ENCODE measurements at places on chromosomes 1 and 21.
A peak's percentile ranks its signal among the peaks of the same experiment; 100 is the strongest.

DNA sequence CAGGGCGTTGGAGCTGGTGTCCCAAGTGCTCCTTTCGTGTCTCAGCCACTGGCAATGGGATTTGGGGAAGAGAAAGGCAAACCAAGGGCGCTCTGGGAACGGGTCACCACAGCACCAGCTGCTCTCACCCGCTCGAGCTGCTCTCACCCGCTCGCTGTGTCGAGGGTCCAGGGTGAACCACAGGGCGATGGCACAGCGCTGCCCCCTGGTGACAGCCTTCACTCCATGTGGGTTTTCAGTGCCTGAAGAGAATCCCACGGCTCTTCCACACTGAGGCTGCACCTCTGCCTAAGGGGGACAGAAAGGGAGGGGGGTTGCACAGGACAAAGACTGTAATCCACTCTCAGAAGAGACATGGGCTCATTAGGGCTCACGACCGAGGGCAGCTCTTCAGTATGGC, 7.1 kb upstream of the CLDN19 start:
- peak; percentile 44 for DNase-seq

DNA sequence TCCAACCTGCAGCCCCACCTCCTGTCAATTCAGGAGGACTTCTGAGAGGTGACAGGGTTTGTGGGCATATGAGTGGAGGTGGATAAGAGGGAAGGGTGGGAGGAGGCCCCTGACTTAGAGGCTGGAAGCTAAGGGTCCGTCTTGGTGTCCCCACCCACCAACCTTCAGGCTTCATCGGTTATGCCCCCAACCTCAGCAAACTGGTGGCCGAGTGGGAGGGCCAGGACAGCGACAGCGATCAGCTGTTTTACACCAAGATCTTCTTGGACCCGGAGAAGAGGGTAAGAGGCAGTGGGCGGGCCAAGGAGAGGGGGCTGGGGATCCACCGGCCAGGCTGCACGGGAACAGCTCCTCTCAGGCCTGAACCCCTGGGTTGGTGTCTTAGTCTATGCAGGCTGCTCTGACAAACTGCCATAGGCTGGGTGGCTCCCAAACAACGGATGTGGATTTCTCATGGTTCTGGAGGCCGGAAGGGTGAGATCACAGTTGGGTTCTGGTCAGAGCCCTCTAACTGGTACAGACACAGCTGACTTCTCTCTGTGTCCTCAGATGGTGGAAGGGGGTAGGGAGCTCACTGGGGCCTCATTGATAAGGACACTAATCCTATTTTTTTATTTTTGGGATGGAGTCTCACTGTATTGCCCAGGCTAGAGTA, 18.1 kb downstream of the PLOD1 start:
- peak; percentile 21 for DNase-seq

GRCh38 chr1:19169642-19170041, 40.4 kb downstream of the UBR4 start:
- DNase-seq, result no peak

- no peak for DNase-seq
These were observed 30.4 kb upstream of the ZFYVE9 start for GRCh38 chr1:52111492-52111891.

GRCh38 chr1:7463526-7463925, 307.6 kb upstream of the VAMP3 start:
- no peak for DNase-seq

DNA sequence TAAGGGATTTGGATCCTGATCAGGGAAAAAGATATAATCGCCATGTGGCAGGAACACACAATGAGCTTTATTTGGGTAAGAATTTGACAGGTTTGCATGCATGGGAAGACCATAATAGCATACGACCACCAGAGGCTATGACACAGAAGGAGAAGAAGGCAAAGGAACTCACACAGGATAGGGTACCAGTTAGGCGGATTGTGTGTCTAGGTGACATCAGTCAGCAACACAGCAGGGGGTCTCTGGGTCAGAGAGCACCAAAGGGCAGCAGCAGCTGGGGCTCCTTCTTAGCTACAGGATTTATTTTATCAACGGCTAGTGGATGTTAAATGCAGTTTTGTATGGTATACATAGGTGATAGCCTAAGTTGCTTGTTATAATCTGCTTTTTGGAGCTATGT, 551.3 kb downstream of the KCNT2 start:
- DNase-seq, result no peak

DNA sequence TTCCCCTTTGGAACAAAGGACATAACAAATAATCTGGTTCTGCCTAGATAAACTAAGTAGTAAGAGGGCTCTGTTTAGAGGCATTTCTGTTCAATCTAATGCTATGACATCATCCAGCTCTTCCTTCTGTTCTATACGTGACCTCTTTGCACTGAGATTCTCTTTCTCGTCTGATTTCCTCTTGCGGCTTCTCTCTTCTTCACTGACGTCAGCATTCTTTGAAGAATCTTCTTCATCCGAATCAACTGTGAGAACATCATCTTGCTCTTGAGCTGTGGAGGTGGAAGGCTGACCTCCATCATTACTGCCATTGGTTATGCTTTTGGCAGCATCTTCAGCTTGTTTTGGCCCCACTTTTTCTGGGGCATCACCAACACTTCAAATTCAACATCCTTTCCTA, 130.4 kb downstream of the HS2ST1 start:
- DNase-seq, result peak; percentile 62

- no peak for DNase-seq
These were observed 77.0 kb downstream of the ATF6 start for GRCh38 chr1:161843156-161843555.

- no peak for DNase-seq
These were observed 31.7 kb downstream of the PRMT2 start for GRCh38 chr21:46666941-46667740.

DNA sequence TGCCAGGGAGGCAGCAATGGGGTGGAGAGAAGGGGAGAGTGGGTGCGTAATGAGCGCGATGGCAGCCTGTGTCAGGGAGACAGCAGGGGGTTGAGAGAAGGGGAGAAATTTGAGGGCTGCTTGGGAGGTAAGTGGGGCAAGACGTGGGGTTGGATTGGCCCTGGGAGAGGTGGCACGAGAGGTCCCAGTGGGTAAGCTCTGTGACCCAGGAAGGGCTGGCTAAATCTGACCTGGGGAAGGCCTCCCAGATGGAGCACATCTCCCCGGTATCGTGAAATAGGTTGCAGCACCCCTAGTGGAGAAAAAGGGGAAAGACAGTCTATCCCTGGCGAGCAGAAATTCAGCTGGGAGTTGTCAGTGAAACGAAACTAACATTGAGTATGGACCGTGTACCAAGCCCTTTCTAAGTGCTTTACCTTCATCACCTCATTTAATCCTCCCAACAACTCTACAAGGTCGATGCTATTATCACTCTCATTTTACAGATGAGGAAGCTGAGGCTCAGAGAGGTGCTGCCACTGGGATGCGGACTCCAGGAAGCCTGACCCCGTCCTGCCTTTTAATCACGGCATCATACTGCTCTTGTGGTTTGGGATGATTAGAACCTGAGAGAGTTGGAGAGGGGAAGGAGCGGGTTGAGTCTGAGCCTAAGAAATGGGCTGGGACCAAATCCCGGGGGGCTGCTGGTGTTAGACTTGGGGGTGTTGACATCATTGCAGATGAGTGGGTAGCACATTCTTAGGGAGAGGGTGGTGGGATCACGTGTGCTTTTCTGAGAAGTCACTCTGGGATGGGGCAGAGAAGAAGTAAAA, 56.6 kb upstream of the RPL11 start:
- peak; percentile 84 for DNase-seq

DNA sequence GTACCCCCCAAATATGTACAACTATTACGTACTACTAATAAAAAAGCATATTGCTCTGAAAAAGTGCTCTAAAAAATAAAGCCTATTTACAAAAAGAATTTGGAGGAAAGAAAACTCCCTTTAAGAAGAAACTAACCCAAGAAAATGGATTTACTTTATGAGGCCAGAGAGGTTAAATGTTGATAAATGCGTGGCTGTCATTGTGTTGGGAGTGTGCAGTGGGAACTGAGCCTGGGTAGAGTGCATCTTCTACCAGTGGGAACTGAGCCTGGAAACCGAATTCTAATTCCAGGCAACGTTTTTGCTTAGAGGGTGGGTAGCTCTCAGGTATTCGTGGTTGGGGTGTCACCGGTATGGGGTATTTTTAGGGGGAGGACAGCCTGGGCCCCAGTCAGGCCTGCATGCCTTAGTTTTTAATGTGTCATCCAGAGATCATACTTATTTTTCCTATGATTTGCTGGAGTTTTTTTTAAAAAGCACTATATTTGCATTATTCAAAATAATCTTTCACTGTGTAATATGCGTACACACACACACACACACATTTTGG, 24.1 kb upstream of the RNF187 start:
- DNase-seq, result no peak

DNA sequence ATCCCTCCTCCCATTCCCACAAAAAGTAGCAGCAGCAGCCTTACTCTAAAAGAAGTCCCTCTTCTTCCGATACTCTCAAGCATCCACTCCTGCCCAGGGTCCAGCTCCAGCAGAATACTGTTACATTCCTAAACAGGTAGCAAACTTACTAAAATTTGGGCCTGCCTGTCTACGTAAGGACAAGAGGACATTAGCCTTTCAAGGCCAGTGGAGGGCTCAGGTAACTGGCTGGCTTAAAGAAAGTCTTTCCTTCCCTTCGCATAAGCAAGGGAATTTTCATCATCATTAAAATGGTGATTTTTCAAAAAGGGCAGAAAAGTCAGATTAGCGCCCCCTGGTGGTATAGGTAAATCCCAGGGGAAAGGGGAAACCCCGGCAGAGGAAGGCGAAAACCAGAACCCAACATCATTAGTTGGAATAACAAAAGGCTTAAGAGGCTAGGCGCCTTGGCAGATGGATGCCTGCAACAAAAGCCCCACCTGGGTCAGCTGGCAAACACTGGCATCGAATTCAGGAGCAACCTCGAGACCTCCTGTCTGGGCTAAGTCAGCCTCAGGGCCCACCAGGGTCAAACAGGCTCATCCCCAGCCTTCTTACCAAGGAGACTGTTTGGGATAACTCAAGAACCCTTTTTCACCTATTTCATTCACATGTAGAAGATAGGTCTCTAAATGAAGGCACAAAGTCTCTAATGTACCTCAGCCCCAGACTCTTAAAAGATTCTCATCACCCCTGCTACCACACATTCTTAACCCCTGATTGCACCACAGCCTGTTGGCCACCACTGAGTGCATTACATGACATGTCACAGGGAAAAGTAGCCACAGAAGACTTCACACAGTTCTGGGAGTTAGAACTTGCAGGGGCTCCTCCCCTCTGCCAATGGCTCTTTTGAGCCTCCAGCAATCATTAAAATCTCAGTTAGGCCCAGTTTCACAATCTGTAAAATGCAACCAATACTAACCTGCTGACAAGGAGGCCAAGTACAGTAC, 36.7 kb downstream of the ERI3 start:
- DNase-seq, result peak; percentile 60

- DNase-seq, result peak; percentile 35
These were observed 8.6 kb upstream of the ACTRT2 start for GRCh38 chr1:3012456-3013291.

DNA sequence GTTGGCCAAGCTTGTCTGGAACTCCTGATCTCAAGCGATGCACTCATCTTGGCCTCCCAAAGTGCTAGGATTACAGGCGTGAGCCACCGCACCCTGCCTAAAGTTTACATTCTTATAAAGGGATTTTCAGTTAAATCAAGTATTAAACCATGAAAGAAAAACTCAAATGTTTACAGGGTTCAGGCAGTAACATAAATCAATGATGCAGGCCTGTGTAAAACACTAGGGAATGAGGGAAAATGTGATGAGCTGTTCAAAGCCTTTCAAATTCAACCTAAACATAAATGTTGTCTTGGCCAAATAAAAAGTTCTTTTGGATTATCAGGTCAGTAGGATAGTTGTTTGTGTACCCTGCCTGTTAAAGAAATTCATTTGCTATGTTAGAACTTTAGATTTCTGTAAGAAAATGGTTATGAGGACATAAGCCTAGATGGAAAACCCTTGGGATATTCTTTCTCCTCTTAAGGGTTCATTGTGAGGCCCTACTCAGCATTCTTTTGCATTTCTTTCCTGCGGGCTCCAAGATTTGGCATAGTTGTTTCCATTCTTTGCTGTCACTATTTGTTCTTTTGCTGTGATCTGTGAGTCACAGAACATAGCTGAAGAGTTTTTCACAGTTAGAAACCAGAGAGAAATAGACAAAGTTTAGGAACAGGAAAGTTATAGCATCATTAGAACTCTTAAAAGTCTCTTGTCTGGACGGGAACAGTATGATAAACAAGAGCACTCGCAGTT, 8.9 kb upstream of the ZRANB2 start:
- no peak for DNase-seq

- no peak for DNase-seq
These were observed 22.3 kb downstream of the THEM4 start for GRCh38 chr1:151887028-151887427.

All from CD4-positive, alpha-beta T cell treated with Interleukin-10 for 1 hour (primary cell).